ENCODE measurements at places on chromosomes 12 and 14. TPM values are rescaled to one million over a fixed set of nuclear protein-coding genes. Genes with fewer than 3 reads are reported as not detected.

RHEBL1 gene
- 8.0 TPM for total RNA-seq

- DNase-seq = no peak
These were observed 274.5 kb upstream of the SOX5 start for GRCh38 chr12:24223926-24224325.

DNA sequence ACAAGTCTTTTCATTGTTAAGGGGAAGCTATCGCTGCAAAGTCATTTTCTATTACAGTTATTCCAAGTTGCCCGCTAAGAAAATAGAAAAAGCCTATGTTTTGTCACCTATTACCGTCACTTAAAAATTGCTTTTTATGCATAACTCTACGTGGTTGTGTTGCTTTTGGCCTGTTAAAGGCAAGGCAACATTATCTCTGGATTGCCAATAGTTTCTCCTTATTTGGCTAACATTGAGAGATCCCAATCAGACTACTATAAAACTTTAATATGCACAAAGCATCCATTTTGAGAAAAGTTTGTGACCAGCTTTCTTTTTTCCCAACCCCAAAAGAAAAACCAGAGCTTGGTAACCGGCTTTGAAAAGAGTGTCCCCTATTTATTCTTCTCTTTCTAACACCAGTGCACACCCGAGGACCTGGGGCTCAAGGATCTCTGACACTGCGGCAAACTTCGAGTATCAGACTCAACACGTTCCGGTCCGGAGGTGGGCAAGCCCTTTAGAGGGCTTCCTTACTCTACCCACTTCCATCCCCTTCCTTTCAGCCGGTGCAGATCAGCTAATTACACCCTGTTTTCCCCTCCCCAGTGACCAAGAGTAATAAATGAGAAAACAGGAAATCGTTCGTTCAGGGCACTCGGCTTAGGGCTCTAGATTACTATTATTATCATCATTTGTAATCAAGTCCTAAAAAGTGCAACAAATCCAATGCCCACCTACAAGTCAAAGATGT is 1.2 kb downstream of the PPP1R12A start:
- DNase-seq = peak; percentile 18

GRCh38 chr12:14771651-14772137 is 31.6 kb downstream of the WBP11 start:
- no peak for DNase-seq

DNA sequence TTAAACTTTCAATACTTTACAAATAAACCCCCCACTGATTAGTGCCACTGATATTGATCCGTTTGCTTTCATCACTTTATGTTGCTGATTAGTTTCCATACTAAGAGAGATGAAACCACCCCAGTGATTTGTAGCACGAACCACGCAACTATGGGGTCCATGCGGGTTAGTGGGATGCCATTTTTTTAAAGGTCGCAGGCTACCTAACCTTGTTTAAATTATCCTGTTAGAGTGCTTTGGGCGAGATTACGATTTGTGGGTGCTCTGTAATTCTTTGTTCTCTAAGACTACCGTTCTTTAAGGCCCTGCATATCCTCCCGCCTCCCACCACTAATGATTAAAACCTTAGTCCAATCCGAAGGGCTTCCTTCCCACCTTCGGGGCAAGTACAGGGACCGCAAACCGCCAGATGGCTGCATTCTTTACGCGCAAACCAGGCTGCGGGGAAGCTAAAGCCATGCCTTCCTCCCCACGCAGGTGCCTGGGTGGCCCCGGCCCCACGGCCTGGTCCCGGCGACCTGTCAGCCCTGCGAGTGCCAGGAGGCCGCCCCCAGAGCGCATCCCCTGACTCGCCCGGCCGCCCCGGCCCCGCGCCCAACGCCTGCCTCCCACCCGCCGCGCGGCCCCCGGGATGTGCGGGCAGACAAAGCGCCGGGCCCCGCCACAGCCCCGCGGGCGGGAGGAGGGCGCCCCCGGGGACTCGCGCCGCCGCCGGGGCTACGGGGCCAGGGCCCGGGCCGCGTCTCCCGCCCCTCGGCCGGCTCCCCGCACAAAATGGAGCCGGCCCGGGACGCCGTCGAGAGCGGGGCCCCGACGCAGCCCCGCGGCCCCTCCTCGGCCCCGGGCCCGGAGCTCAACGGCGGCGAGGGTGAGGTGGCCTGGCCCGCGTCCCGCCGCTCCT is 759 bp downstream of the NFYB start:
- DNase-seq = peak; percentile 34

DNA sequence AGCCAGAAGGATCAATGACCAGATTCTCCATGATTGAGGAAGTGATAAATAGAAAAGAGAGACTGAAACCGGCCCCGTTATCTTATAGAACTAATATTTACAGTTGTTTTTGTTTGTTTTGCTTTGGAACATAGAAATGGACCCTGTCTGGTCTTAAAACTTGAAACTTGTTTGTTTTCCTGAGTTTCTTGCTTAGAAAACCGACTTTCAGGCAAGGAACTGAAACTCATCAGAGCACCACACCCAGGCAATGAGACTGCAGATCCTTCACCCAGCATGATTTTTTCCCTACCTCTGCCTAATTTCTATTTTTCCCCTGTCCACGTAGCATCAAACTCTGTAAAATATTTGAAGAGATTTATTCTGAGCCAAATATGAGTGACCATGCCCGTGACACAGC is 10.6 kb upstream of the CLEC12A start:
- no peak for DNase-seq

- no peak for DNase-seq
These were observed 120.9 kb upstream of the ATP2B1 start for GRCh38 chr12:89829434-89829975.

- no peak for DNase-seq
These were observed 24.7 kb downstream of the INSM2 start for GRCh38 chr14:35558680-35559079.

DNA sequence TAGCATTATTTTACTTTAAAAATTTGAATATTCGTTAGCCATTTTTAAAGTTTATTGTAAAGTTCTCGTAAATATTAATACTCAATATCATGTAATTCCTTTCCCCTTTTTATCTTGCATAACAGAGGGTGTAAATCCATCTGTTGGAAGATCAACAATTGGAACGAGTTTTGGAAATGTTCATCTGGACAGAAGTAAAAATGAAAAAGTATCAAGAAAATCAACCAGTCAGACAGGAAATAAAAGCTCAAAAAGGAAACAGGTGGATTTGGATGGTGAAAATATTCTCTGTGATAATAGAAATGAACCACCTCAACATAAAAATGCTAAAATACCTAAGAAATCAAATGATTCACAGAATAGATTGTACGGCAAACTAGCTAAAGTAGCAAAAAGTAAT is 1.8 kb downstream of the PMCH start:
- DNase-seq = no peak

- DNase-seq = no peak
These were observed 979 bp downstream of the LTBP2 start for GRCh38 chr14:74610866-74611649.

DNA sequence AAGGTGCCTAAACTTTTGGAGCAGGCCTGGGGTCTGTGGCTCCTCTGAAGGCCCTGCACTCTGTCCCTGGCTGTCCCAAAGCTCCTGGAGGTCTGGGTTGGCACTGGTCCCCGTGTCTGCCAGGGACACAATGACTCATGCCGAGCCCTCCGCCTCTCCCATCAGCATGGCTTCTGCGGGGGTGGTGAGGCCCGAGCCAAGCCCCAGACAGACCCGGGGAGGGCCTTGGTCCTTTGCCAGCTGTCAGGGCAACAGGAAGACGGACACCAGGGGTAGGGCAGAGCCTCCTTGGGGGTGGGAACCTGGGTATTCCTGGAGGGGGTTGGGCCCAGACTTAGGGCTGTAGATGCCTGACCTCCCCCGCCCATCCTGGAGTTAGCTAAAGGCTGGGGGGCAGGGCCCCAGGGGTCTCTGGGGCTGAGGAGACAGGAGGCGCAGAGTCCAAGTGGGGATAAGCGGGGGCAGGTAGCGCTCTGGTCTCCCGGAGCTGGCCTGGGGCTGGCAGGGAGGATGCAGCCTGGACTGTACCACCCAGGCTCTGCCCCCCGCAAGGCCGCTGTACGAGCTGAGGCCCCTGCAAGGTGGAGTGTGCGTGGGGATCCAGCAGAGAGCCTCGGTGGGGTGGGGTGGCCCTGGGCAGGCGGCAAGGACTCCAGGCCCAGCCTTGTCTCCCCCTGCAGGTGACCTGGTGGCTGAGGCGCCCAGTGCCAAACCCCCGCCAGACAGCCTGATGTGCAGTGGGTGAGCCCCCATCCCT is 16.4 kb upstream of the PUS1 start:
- peak; percentile 88 for DNase-seq

DNA sequence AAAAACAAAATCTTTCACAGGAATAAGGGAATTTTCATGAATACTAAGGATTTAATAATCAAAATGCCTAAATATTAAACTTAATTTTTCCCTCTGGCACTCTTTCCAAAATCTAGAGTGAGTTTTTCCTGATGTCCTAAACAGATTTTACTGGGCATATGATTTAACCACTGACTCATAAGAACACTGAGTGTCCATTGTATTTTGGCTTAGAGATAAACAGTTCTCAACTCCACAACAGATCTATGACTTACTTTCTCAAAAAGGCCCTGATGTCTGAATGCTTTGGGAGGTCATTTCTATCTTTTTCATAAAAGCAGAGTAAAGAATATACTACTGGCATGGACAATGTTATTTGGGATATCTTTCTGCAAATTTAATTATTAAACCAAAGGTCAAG is 15.0 kb downstream of the TMBIM4 start:
- DNase-seq = no peak

GRCh38 chr12:67202678-67203012 is 66.5 kb upstream of the CAND1 start:
- no peak for DNase-seq

GRCh38 chr14:22887990-22888378 is 5.0 kb downstream of the REM2 start:
- DNase-seq = no peak

GRCh38 chr12:8603856-8604255 is 8.8 kb downstream of the AICDA start:
- no peak for DNase-seq

Measured in A172 (cell line).